ENCODE measurements at places on chromosomes 11 and 22. TPM values are rescaled to one million over a fixed set of nuclear protein-coding genes. Genes with fewer than 3 reads are reported as not detected.

- peak; percentile 56 for DNase-seq
Observed at GRCh38 chr11:118341815-118342489, 553 bp downstream of the CD3D start.

GRCh38 chr11:72471005-72471898 lies 36.9 kb upstream of the CLPB start:
- DNase-seq, result peak; percentile 73

DNA sequence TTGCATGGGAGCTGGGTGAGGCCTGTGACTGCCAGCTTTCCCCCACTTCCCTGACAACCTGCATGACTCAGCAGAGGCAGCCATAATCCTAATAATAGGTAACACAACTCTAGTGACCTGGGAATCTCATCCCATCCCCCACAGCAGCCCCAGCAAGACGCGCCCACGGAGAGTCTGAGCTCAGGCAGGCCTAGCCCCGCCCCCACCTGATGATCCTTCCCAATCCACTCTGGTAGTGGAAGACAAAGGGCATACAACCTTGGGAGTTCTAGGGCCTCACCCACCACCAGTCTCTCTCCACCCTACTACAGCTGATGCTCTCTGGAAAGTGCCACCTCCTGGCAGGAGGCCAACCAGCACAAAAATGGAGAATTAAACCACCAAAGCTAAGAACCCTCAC lies 60.3 kb downstream of the CWF19L2 start:
- DNase-seq, result no peak

LDHA gene
- 1,360 TPM for total RNA-seq

DNA sequence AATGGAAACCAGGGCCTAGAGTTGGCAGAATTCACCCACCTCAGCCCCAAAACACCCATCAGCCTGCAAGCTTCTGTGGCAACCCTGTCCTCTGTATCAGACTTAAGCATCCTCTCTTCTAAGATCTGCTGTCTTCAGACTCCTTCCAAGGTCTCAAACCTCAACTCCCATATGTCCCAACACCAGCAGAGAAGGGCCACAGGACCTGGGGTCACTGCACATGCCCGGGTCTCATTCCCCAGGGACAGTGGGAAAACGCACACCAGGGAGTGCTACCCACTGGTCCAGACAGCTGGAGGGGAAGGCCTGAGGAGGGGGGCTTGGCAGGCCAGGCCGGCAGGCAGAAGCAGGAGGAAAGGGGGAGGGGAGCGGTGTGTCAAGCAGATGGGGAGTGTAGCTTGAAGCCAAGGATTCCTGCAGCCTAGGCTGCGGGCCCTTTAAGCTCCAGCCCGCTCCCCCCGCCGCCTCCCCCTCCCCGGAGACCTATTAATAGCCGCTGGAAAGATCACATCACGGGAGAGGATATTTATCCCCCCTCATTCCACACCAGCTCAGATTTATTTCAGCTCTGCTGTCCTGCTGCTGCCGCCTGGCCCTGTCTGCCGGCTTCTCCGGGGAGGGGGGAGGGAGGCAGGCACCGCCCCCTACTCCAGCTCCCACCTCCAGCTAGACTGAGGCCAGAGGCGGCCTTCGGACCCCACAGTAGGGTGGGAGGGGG lies 16.7 kb downstream of the BCL9L start:
- DNase-seq, result no peak

- DNase-seq, result no peak
Observed at GRCh38 chr22:35148381-35148780, 82.4 kb downstream of the ISX start.

SLC22A8 gene
- total RNA-seq, result not detected

SESN3 gene
- 17.5 TPM for total RNA-seq

DNA sequence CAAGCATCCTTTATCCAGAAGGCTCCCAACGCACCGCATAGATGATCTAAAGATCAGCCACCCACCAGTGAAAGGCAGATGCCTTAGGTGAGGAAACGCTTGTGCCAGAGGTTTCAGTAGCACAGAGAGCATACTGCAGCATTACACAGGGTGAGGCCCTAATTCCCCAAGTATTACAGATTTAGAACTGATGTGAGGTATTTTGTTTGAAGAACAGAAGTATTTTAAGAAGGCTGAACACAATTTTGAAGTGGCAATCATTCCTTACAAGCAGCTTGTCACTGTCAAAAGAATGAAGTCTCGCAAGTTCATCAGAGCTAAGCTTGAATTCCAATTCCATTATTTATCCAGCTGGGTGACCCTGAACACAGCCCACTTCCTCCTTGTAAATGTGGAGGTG lies 70.0 kb upstream of the FAT3 start:
- DNase-seq, result no peak

SLC6A5 gene
- not detected for total RNA-seq

RAB3IL1 gene
- total RNA-seq, result 0.52 TPM

DNA sequence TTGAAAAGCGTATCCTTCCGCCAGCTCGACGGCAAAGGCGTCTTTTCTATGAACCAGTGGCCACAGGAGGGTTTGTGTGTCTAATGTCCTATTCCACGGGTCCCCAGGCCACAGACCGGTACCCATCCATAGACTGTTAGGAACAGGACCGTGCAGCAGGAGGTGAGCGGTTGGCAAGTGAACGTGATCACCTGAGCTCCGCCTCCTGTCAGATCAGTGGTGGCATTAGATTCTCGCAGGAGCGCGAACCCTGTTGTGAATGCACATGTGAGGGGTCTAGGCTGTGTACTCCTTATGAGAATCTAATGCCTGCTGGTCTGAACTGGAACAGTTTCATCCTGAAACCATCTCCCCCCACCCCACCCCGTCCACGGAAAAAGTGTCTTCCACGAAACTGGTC lies 62.7 kb upstream of the KCNQ1OT1 start:
- DNase-seq, result no peak

CELSR1 gene
- total RNA-seq, result 0.17 TPM

DNA sequence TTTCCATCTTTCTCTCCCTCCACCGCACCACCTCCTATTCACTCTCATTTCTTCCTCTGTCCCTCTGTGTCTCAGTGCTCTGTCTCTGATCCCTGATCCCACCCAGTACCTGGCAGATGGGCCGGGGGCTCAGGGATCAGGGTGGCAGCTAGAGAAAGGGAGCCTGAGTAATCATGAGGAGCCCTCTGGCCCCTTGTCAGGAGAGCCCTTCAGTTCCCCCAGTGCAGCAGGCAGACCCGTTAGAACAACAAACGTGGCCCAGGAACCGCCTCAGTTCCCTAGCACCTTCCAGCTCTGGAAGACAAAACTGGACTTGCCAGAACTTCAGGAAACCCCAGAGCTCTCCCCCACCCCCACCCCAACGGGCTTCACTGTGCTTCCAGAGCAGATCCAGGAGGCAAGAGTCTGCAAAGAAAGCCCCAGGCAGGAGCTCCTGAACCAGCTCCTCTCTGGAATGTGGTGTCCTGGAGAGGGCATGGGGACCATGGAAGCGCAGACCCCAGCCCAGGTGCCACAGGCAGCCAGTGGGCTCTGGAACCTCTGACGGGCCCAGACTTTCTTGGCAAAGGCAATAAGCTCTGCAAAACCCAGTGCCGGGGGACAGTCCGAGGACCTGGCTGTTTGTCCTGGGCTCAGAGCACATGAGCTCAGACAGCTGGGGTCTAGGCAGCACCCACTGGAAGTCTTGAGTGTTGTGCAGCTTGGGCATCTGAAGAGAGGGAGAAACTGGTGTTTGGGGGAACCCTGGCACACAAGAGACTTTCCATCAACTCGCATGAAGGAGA lies 43.2 kb downstream of the LMO1 start:
- DNase-seq, result no peak

PKNOX2 gene
- not detected for total RNA-seq

CREB3L1 gene
- 0.12 TPM for total RNA-seq

GRCh38 chr11:64789331-64790204 lies 11.2 kb upstream of the SF1 start:
- DNase-seq, result no peak

CD248 gene
- 0.26 TPM for total RNA-seq

DNA sequence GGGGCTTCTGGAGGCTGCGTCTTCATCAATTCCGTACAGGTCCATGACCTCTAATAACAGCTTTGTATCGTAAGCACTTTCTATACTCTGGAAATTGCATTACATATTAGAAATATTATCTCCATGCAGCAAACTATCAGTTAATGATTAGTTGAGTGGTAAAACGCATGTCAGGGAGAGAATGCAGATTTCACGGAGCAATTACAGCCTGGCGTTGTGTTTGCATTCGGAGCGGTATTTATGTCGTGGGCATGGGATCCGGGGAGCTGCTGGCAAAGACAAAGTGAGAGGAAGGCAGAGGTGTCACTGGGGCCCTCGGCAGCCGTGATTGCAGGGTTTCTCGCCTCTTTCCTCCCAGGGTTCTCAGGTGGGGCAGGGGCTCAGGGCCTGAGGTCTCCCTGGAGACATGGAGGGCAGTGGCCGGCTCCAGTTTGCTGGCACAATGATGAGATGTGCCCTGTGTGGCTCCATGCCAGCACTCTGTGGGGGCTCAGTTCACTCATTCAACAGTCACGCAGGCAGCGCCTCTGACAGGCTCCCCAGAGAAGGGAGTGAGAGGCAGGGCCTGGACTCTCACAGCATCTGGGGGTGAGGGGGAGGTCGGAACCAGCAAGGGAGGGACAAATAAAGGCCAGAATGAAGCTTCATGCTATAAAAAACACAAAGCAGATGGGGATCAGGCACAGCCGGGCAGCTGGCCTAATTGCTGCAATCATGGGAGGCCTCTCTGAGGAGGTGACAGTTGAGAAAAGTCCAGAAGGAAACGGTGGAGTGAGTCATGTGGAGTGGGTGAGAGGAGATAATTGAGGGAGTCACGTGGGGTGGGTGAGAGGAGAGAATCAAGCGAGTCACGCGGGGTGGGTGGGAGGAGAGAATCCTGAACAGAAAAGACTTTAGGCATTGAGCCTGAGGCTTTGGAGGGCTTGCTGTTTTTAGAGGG lies 1002.7 kb downstream of the BRD1 start:
- no peak for DNase-seq

MEI1 gene
- 28.4 TPM for total RNA-seq

- DNase-seq, result no peak
Observed at GRCh38 chr11:134764966-134765365, 352.9 kb upstream of the B3GAT1 start.

DNA sequence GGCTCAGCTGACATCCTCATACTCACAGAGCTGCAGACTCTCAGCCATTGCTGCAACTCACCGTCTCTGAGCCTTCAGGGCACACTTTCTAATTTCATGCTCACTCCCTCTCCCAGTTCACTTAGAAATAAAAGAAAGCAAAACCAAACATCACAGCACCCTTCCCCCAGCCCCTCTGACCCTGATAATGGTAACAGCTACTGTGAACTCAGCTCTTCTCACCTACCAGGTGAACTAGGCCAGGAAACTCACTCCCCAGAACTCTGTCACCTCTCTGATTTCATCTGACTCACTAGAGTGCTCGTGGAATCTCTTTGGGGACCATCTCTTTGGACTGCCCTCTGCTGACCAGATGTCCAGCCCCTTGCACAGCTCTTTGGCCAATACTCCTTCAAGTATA lies 14.5 kb upstream of the PARVA start:
- peak; percentile 41 for DNase-seq

GRCh38 chr22:41912338-41913039 lies 2.4 kb downstream of the SHISA8 start:
- DNase-seq, result no peak

TPBGL gene
- total RNA-seq, result not detected

AIFM3 gene
- 0.07 TPM for total RNA-seq

OR10D3 gene
- total RNA-seq, result not detected

DNA sequence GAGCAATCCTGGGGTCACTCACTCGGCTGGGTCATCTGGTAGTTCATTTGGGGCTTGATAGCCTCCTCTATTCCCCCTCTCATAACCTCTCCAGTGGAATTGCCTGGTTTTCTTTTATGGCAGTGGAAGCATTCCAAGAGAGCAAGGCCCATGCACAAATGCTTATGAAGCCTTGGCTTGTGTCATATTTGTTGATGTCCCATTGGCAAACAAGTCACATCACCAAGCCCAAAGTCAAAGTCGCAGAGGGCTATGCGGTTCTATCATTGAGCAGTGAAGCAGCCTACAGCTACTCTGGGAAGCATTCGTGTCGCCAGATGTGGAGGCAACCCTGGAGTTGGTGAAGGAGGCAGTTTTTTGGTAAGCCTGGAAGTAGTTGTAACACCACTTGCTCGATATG lies 12.3 kb downstream of the KCTD14 start:
- DNase-seq, result no peak

RIMBP3B gene
- 0.24 TPM for total RNA-seq

- DNase-seq, result no peak
Observed at GRCh38 chr22:43118024-43118849, 7.7 kb downstream of the BIK start.

DNA sequence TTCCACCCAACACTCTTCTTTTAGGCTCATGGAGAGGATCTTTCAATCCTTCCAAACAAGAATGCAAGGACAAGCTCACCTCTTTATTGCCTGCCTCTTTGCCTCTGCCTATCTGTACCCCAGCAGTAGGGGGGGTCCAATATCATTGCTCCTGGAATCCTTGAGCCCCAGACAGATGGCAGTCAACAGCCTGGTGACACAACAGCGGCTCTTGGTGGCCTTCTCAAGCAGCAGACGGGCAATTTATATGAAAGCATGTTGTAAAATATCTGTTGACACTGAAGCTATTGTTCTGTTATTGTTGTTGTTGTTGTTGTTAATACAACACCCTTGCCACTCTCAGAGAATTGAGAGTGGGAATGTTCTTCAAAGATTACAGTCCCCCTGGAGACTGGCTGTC lies 480.0 kb upstream of the CADM1 start:
- no peak for DNase-seq

FBXO3 gene
- 12.9 TPM for total RNA-seq

KCNJ4 gene
- not detected for total RNA-seq

- DNase-seq, result no peak
Observed at GRCh38 chr11:12811861-12812260, 137.6 kb downstream of the TEAD1 start.

FOLH1 gene
- not detected for total RNA-seq

DNA sequence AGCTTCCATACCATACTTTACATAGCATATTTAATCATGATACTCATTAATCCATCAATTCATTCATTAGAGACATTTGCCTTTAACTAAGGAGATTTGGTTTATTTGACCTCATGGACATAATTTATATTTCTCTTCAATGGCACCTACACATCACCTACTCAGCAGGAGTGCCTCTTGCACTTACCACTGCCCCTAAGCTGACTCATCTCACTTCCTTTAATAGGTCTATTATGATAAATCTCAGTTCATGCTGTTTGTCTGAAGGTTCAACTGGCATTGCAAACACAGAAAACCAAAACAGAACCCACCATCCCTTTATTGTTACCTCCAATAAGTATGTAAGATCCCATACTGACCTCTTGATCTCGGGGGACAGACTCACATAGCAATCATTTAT lies 186.7 kb downstream of the LUZP2 start:
- DNase-seq, result no peak

POU2AF2 gene
- total RNA-seq, result not detected

PRDM10 gene
- total RNA-seq, result 24.3 TPM

- DNase-seq, result no peak
Observed at GRCh38 chr11:94576306-94576705, 9.1 kb downstream of the PIWIL4 start.

GNG3 gene
- total RNA-seq, result not detected

ME3 gene
- total RNA-seq, result 6.0 TPM

NPAS4 gene
- total RNA-seq, result not detected

GLYATL2 gene
- not detected for total RNA-seq

FAM180B gene
- not detected for total RNA-seq

GRCh38 chr11:134226806-134227325 lies 2.4 kb downstream of the VPS26B start:
- DNase-seq, result no peak

MYH9 gene
- total RNA-seq, result 625 TPM

CENPM gene
- 110 TPM for total RNA-seq

Data from activated naive CD4-positive, alpha-beta T cell treated with anti-CD3 and anti-CD28 coated beads for 36 hours (primary cell).